Breast epithelium (tissue), 4 donors: ENCODE measurements at places on chromosomes 12 and 14. TPM values are rescaled to one million over a fixed set of nuclear protein-coding genes. Genes with fewer than 3 reads are reported as not detected.

- DNase-seq, result no peak
Observed at GRCh38 chr12:124213666-124214347, 81.1 kb upstream of the RFLNA start.

DNA sequence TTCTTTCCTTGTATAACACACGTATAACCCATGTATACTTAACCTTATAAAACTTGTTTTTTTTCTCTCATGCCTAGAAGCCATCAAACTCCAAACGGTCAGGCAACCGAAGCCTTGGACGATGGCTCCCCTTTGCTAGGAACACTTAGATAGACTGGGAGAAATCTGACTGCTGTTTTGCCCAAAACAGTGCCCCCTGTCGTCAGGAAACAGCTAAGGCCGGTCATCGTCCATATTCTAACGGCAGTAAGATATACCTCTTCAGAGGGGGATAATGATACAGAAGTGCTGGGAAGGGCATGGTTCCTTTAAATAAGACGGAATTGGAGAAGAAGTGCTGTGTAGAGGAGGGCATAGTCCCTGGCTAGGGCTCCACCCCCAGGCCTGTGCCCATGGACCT is 130.5 kb downstream of the SLC41A2 start:
- no peak for DNase-seq

GRCh38 chr12:81245907-81246570 is 168.2 kb downstream of the ACSS3 start:
- no peak for DNase-seq

DNA sequence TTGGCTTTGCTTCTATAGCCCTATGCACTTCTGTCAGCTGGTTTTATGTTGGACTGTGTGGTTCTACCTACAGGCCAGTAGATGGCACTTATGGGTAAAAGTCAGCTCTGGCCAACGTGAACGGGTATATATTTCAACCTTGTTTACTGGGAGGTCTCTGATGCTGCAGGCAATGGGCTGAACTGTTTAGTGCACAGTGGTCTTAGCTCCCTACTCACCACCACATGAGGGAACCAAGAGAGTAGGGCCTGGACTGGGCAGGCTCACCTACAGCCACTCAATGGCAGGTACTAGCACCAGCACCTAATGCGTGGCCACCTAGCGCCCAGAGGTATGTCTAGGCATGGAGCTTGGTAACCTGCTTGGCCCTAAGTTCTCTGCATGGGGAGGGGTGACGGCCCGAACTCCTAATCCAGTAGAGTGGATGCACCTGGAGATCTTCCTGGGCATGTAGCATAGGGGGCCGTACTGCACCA is 481.8 kb downstream of the TMEM117 start:
- DNase-seq, result no peak

- DNase-seq, result no peak
Observed at GRCh38 chr12:81627336-81628189, 131.6 kb downstream of the PPFIA2 start.

DNA sequence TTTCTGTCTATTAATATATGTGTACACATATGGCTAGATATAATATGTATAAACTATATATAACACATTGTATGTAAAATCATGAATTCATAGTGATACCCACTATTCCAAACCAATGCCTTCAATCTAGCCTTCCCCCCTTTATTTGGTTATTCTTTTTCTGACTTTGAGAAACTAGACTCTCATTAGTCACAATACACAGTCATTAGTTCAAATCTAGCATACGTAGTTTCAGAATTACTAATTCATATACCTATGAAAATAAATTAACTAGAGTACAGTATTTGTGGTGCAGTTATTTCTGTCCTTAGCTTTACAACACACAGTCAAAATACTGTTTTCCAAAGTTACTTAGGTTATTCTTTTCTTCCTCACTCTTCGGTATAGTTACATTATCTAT is 268.2 kb downstream of the DPF3 start:
- no peak for DNase-seq

- no peak for DNase-seq
Observed at GRCh38 chr12:93002293-93003054, 73.4 kb upstream of the EEA1 start.

- no peak for DNase-seq
Observed at GRCh38 chr14:23865502-23865901, 88.1 kb upstream of the DHRS4 start.

GRCh38 chr14:64758025-64758521 is 53.8 kb downstream of the PLEKHG3 start:
- no peak for DNase-seq

GRCh38 chr14:61269321-61270083 is 11.6 kb downstream of the TMEM30B start:
- peak; percentile 68 for DNase-seq

GRCh38 chr12:8914716-8915526 is 612 bp downstream of the PHC1 start:
- peak; percentile 56 for DNase-seq

DNA sequence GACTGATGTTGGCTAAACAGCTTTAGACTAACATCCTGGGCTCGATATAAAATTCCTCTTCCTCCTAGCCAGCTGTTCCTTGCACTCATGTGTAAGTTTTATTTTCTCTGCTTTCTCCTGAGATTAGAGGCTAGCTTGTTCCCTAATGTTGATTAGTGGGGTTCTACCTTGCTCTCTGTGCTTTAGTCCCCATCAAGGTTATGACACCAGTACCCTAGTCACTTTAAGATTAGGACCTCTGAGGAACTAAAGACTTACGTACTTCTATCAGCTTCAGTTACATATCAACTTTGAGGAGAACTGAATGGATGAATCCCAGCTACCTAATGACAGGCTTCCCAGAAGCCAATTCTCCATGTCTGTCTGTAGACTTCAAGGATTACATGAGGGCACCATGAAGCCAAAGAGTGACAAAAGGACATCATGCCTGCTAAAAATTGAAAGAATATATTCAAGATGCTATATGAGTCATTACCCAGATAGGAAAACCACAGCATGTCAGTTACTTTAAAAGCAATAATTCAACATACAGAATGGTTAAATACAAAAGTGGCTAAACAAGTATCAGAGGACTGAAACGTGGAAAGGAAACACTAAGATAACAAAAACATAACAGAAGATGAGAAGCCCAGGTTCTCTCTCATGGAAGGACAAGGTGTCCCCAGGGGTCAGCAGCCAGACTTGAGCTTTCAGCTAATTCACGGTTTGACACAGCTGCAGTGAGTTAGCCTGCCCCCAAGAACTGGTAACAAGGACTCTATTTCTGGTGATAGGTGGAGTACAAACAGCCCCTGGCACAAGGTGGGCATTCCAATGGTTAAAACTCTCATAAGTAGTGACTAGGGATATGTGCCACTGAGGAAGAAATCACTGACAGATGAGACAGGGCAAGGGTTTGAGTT is 20.4 kb downstream of the ADAM20 start:
- no peak for DNase-seq

GRCh38 chr12:66960704-66961690 is 282.1 kb upstream of the GRIP1 start:
- DNase-seq, result no peak

GRCh38 chr12:78050790-78051189 is 220.1 kb downstream of the NAV3 start:
- no peak for DNase-seq

- DNase-seq, result peak; percentile 91
Observed at GRCh38 chr12:124509676-124510300, 57.6 kb downstream of the NCOR2 start.

- no peak for DNase-seq
Observed at GRCh38 chr14:32722631-32723183, 216.0 kb upstream of the NPAS3 start.

GRCh38 chr12:13547283-13547682 is 350.8 kb downstream of the EMP1 start:
- DNase-seq, result no peak

- DNase-seq, result no peak
Observed at GRCh38 chr12:132188916-132189325, 44.7 kb downstream of the NOC4L start.

GRCh38 chr12:115956659-115957058 is 320.8 kb downstream of the MED13L start:
- DNase-seq, result no peak

DNA sequence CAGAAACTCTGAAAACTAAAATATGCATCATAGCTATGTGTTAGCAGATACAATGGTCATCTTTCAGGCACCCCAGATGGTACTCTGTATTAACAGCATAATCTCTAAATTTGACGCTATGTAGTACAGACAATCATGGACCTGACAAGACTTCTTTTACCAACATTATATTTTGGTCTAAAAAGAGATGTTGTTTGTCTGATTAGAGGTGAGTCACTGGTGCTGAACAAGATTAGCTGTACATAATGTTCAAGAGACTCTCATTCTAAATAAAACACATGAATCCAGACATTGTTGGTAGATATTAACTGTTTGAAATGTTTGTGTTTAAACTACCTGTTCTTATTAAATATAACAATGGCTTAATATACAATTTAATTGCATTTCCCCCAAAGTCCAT is 146.4 kb upstream of the LMNTD1 start:
- no peak for DNase-seq

DNA sequence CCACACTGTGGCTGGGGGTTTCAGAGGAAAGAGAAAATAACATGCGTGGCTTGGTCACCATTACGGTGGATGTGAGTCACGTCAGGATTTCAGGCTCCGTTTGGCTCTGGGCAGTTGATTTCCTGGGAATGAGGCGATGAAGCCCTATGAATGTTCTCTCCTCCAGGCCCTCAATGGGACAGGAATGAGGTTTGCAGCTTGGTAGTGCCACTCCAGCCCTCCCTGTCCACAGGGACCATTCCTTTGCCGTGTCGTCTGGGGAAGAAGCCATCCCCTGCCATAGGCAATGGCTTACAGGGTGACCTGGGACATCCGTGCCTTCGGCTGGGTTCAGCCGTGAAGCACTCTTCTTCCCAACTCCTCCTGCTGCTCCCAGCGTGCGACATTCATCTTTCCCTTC is 95.0 kb downstream of the FBXL14 start:
- no peak for DNase-seq

DNA sequence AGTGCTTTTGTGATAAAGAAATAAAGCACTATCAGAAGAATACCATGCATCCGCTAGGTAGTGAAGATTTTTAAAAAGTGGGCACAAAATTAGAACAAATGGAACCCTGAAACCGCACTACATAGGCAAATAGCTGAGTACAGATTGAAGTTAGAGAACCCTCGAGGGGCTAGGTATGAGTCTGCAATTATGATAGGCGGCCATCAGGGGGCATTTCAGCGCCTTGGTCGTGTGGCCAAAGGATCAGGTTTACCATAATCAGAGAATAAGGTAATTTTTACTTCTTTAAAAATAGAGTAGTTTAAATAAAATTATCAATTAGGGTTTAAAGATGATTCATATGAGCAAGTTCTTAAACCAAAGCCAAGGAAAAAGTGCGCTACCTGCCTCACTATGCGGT is 129.8 kb downstream of the TMX1 start:
- DNase-seq, result no peak

DNA sequence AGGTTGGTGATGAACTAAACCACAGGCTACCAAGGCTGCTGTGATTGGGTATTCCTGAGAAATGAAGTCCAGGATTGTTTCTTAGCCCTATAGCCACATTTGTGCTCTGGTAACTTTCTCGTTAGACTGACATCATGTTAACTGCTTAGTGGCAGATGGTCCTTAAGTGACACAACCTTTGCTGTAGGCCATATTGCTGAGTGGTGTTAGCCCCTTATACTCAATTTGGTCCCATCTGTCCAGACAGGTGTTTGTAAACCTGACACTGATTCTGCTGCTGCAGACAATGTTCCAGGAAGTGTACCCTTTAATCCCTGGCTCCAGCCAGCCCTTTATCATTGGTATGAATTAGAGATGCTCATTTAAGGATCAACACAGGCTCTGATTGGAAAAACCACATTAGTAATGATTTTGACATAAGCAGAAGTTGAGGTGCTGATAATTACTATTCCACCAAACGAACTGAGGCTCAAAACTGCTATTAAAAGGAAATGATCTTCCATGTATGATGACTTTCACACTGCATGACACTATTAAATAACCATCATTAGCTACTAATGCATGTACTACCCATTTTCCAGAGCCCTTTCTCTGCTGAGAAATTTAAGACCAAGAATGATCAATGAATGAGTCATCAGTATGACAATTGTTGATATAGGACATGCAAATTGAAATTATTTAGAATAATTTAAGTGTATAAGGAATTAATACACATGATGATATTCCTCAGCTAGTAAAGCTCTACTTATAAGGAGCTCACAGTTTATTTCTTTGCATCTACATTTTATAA is 3.6 kb upstream of the SSTR1 start:
- DNase-seq, result no peak

DNA sequence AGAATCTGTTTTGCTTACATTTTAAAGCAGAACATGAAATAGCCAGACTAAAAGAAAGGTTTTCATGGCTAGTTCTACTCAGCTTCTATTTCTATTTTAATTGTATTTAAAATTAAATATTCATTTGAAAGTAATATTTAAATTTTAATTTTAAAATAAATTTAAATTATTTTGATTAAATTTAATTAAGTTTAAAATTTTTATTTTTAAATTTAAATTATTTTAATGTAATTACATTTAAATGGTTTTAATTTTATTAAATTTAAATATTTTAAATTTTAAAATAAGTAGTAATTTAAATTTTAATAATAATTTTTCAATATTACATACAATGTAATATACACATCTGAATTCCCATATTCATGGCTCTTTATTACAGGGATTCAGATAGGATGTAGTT is 17.3 kb upstream of the KCNK10 start:
- no peak for DNase-seq

- peak; percentile 80 for DNase-seq
Observed at GRCh38 chr12:100199347-100200149, 1.1 kb upstream of the ACTR6 start.

- no peak for DNase-seq
Observed at GRCh38 chr12:54364413-54364812, at the start of gene GPR84. GPR84 (minus strand) TSS chr12:54364486; CDS start chr12:54363851, 635 bp downstream.

GRCh38 chr12:130764475-130765185 is 48.5 kb upstream of the RIMBP2 start:
- no peak for DNase-seq

DNA sequence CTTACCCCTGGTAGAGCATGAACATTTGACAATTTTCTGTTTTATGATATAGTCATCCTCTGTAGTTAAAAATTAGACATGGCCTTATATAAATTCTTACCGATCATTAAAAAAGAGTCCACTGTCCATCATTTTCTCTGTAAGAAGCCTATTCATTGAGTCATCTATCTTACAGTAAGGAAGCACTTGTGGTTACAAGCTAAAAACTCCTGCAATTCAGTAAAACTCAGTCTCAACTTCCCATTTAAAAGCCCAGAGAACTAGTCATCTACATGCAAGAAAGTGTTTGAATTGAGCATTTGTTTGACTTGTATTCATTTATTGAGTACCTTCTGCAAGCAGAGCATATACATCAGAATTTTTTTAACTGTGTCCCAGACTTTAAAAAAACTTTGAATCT is 63.3 kb downstream of the GTF2A1 start:
- DNase-seq, result no peak

- DNase-seq, result no peak
Observed at GRCh38 chr14:63276016-63276415, 42.7 kb downstream of the GPHB5 start.

PKP2 gene
- 39.2 TPM for total RNA-seq

ACOT6 gene
- not detected for total RNA-seq

NR1H4 gene
- total RNA-seq, result not detected

KLRF1 gene
- total RNA-seq, result 0.44 TPM

ASCL1 gene
- not detected for total RNA-seq

ZFP36L1 gene
- total RNA-seq, result 737 TPM

NXPH4 gene
- total RNA-seq, result not detected

GZMB gene
- 1.3 TPM for total RNA-seq

NDRG2 gene
- 258 TPM for total RNA-seq

CRIP2 gene
- total RNA-seq, result 46.2 TPM

SLCO1B1 gene
- total RNA-seq, result not detected

P2RX2 gene
- total RNA-seq, result 0.48 TPM

DICER1 gene
- total RNA-seq, result 78.0 TPM

LRFN5 gene
- 1.4 TPM for total RNA-seq

OR4N2 gene
- not detected for total RNA-seq

ASIC1 gene
- 0.98 TPM for total RNA-seq

AKAP6 gene
- total RNA-seq, result 4.6 TPM

SLC17A8 gene
- not detected for total RNA-seq
